Cardiac fibroblast (primary cell): ENCODE measurements at places on chromosomes 12 and 14.

DNA sequence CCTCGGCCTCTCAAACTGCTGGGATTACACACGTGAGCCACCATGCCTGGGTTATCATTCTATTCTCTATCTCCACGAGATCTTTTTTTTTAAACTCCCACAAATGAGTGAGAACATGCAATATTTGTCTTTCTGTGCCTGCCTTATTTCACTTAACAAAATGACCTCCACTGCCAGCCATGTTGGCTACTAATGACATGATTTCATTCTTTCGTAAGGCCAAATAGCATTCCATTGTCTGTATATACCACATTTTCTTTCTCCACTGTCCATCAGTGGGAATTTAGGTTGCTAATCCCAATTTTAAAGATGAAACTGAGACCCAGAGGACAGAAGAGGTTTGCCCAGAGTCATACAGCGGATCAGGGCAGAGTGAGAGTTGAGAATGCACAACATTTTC is 10.9 kb upstream of the TRPV4 start:
- DNase-seq, result no peak

DNA sequence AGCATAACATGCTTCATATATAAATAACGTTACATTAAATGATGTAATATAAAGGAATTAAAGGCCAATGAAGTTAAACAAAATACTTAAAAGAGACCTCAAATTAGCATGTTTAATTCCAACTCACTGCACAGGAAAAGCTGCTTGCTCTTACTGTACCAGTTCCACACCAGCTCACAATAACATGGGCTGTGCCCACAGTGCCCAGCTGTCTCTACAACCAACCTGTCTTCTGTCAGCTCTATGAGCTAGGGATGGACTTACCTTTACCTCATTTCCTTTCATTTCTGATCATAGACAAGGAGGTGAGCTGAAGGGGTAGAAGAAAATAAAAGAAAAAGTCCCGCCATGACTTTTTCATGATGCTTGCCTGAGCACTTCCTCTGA is 64.8 kb downstream of the NKX2-1 start:
- no peak for DNase-seq

GRCh38 chr14:84351646-84352045 is 1178.3 kb upstream of the FLRT2 start:
- DNase-seq, result no peak

DNA sequence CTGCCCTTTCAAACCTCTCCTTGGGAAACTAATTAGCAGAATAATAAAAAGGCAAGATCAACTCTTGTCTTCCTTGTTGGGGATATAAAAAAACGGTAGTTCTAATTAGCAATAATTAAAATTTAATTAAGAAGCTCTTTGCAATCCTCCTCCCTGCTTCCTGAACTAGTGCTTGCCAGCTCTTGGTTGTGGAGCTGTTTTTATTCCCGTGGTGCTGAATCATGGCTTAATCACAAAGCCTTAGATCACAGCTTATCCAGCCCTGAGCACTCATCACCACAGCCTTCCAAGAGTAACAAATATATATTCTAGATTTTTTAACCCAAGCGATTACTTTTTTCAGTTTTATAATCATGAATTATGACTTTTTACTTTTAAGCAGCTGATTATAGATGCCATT is 63.2 kb upstream of the INSM2 start:
- peak; percentile 26 for DNase-seq

GRCh38 chr12:107490010-107490409 is 195.6 kb upstream of the PWP1 start:
- no peak for DNase-seq
